ENCODE measurements at places on chromosomes 7 and 10.

- DNase-seq: no peak
These were observed 2.7 kb upstream of the PAX4 start for GRCh38 chr7:127620406-127621233.

- DNase-seq: no peak
These were observed 9.1 kb upstream of the JAKMIP3 start for GRCh38 chr10:132056663-132057062.

DNA sequence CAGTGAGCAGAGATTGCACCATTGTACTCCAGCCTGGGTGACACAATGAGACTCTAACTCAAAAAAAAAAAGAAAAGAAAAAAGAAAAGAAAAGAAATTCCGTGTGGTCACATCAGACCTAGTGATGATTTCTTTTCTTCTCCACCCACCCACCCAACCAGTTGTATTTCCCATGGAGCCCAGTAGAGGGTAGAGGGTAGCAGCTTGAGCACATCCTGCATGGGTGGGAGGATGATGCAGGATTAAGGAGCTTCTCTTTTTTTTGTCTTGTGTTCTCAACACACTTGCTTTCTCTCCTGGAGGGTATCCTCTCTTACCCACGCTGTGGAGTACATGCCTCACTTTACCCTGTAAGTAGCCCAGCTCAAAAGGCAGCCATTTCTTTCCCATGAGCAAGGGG, 118.6 kb upstream of the CARD11 start:
- peak; percentile 79 for DNase-seq

DNA sequence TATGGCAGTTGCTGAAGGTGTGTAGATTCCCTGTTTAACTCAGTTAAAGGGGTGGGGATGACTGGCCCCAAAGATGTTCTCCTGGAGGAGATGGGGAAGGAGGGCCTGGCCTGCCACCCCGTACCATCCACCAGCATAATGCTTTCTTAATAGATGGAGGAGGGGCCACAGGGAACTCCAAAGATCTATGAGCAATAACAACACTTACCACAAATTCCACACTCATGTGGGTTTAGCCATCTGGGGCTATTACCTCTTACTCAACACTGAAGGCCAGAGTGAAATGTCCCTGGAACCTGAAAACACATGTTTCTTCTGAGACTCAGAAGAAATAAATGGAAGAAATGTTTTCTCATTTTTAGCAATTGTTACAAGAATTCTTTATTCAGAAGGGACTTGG, 259.0 kb downstream of the CXCL12 start:
- DNase-seq: no peak

DNA sequence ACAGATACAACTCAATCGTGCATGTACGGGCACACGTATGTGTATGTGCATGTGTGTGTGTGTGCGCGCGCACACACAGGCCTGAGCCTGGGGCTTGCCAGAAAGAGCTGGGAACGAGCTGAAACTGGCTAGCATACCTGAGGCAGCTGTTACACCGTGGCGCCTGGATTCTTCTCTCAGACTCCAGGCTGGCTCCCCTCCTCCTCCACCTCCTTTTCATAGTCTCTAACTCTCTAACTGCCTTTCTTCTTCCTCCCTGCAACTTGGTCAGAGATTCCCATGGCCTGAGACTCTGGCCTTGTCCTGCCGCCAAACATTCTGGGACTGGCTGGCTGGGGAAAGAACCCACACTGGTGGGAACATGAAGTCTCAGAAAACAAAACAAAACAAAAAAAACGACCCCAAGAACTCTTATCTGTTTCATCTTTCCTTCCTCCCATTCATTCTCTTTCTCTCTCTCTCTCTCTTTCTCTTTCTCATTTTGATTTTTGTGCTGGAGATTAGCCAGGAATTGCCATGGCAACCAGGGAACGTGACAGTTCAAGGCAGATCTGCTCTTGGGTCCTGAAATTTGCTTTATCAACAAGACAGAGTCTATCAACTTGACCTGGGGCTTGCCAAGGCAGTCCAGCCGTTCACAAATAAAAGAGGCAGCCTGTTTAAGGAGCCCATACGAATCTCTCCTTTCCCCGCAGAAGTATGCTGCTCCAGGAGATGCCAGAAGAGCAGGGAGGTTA, 76.8 kb upstream of the SEM1 start:
- no peak for DNase-seq

DNA sequence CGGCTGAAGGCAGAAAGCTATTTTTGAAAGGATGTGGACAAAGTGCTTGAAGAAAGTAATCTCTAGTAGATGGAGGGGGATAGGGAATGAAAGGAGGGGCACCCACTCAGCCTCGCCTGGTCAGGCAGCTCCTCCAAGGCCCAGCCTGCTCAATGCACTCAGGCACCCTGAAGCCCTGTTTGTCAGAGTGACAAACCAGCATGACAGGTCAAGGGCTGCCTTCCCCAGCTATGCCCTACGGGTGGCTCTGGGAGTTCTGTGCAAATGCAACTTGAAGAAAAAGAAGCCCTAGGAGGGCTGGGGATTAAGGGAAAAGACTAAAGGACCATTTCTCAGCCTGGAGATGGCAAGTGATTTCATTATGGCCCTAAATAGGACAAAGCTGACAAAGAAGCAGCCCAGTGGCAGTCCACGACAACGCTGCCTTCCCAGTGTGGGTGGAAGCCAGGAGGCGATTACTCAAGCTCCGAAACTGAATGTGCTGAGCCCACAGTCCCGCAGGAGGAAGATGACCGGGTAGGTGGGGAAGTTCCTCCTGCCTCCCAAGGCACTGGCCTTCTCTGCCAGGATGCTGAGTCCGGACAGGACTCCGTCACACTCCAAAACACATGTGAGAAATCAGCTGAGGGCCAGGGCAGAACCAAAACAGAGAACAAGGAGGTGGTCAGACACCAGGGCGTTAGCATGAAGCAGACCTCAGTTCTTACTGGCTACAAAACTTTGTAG, 16.3 kb downstream of the LIPA start:
- no peak for DNase-seq

- DNase-seq: no peak
These were observed 809.4 kb downstream of the TYW1 start for GRCh38 chr7:67805921-67806471.

DNA sequence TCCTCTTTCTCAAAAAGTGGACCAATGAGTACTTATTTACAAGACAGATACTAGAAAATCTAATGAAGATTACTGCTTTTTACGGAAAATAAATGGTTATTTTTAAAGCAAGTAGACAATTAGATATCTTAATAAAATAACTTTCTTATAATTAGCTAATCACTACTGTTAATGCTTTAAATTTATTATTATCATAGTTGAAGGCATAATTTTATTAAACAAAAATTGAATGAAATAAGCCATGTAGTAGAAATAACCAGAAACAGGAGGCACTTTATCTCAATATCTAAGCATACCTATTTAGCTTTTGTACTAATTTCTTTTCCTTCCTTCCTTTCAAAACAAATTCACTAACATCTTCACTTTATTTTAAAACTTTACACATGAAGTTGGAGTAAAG, 134.9 kb downstream of the CHCHD3 start:
- no peak for DNase-seq

DNA sequence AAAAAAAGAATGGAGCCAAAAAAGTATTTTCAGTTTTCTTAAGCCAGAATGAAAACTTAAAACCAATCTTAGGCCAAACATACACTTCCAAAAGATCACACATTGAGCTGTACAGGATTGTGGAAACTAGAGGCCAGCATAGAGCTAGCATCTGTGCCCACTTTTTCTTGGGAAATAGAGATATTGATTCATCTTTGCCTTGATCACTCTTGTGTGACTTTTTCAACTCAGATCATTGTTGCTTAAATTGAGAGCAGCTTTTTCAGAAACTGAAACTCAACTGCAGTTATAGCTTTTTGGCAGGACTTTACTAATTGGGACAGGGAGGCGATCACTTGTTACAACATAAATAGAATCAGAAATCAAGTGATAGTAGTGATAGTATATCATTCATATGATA, 132.2 kb downstream of the PRKG1 start:
- no peak for DNase-seq

DNA sequence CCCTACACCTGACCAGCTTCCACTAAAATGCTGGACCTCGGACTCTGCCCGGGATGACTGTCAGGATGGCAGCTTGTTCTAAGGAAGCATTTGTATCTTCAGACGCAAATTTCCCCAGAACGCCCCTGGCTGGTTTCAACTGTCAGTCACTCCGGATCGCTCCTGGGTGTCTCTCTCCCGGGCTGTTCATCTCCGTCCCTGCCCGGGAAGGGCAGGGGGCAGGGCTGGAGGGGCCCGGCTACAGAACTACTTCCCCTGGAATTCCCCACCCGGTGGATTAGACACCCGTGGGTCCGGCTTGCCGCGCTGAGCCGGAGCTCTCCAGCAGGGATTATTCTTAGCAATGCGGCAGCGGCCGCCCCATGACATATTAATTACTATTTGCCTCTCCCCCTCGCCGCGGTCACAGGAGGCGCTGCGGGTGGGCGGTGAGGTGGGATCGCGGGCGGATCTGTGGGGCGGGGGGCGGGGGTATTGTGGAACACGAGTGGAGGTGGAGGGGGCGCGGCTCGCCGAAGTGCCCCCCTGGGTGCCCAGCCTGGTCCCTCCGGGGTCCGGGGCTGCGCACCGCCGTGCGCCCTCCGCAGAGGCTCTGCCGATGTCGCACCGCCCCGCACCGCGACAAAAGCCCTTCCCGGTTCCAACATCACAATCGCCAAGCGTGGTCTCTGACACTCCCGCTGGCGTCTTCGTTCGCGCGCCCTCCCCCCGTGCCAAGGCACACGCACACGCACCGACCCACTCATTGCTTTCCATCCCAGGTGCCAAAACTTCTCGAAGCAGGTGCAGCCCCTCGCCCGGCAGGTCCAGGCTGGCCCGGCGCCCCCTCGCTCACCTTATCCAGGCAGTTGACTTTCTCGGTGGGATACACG, 276.1 kb upstream of the NEBL start:
- peak; percentile 21 for DNase-seq

GRCh38 chr7:147153571-147153970, 1037.0 kb downstream of the CNTNAP2 start:
- no peak for DNase-seq

DNA sequence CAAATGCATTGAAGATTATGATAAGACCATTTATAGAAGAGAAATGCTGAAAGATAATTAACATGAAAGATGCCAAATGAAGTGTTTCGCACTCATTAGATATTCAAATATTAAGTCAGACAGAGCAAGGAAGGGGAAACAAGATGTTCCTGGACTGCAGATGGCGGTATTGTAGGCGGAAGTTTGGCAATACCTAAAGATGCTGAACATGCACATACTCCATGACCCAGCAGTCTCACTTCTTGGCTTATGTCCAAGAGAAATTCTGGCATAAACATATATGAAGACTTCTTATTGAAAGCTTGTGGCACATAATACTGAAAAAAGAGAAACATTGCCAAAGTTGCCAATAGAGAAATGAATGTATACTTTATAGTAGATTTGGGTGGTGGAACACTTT, 325.4 kb upstream of the SEMA3C start:
- DNase-seq: no peak

DNA sequence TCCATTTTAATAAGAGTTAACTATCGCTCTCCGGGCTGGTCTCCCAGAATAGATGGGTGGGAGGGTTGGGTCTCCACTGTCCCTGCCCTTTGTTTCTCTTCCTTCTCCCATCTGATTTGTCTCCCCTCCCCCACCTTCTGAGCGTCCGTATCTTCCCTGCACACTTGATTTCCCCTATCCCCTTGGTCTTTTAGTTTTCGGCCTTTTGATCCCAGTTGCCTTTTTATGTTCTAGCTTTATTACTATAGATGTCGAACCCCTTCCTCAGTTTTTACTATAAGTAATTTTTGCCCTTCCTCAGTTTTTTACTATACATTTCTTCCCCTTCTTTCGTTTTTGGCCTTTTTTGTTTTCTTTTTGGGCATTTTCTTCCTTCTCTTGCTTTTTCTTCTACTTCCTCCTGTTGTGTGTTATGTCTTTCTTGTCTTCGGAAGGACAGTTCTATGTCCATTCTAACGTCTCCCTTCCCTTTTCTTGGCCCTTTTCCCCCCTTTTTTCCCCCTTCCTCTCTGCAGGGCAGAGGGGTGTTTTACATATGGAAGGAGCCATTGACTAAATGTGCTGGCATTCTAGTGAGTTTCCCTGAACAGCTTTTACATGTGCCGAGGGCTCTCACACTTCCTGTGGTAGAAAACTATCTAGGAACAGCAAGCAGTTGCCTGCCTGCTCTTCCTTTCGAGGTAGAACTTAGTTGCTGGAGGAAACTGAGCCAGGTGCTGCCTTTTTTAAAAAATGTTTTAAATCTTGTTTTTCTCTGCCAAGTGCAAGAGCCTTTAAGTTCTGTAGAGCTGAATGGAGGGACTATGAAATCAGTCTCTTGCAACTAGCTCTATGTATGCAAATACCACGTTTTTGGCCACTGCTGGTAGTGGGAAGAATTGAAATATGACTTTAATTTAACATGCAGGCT, 2.8 kb downstream of the TET1 start:
- no peak for DNase-seq

DNA sequence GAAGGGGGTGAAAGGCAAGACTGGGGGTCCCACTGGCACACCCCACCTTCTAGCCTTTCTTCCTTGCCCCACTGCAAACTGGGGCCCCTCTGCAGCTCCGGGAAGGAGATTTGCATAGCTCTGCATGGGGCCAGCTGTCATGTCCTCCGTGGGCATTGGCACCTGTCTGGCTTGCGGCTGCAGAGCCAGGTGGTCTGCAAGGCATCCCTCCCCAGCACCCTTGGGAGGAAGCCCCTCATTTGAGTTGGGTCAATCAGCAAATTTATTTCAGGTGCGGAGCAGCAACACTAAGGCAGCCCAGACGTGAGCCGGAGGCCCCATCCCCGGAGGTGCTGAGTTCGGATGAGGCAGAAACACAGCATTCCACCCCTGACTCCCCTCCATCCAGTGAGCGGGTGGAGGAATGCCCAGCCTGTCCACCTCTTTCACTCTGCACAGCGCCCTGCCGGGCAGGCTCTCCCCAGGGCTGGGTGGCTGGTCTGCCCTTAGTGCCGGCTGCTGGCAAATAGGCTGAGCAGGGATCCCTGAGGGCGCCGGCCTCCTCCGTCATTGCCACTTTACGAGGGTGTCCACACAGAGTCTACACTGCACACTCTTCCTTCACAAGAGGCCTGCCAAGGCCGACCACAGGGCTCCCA, 143.2 kb downstream of the TCERG1L start:
- no peak for DNase-seq

- DNase-seq: no peak
These were observed 46.5 kb upstream of the PTN start for GRCh38 chr7:137390076-137390475.

DNA sequence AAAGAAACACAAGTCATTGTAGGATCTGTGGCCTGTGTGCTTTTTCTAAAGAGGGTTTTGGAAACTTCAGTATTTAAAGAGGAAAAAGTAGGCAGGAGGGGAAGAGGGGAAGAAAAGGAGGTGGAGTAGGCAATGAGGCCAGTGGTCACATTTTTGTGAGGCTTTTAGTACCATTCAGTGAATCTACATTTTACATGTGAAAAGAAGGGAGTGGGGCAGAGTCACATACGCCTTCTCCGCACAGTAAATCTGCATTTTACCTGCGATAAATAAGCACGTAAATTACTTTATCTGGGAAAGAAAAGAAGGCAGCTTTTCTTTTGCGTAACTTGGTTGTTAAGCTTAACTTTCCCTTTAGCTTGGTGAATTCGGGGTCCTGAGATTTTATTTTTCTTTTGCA, 13.2 kb downstream of the CHST12 start:
- no peak for DNase-seq

- no peak for DNase-seq
These were observed 206.3 kb downstream of the KLF6 start for GRCh38 chr10:3578682-3579081.

All from hematopoietic multipotent progenitor cell (in vitro differentiated cells).